OCI-M1 (cell line): ENCODE measurements at places on chromosomes 12 and 14.

GRCh38 chr14:103370087-103370486 lies 15.1 kb upstream of the MARK3 start:
- DNase-seq, result no peak

DNA sequence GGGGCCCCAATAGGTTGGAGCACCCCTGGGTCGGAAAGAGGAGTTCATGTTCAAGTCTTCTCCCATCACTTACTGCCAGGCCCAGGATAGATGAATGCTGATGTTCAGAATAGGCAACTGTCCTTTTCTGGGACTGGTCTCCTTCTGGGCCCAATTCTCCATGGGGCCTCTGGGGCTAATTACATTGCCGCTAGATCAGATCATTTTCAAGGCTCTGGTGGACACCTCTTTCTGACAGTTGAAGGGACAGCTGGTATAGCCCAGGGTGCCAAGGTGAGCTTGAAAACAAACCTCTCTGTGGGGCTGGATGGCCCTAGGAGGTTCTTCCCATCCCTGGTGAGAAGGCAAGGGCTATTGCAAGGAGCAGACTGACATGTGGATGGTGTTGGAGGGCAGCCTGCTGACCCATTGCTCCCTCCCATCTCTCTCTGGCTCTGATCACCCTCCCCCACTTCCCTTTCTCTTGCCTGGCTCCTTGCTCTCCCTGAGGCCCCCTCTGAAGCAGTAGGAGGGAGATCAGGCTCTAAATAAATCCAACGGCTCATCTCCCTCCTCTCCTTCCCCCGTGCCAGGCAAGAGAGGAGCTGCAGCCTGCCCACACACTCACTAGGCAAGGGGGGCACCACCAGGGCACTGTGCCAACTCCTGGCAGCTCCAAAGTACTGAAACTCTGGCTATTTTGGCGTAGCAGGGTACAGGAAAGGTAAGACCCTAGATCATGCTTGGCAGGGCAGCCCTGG lies 1.9 kb downstream of the CACNB3 start:
- DNase-seq, result no peak

DNA sequence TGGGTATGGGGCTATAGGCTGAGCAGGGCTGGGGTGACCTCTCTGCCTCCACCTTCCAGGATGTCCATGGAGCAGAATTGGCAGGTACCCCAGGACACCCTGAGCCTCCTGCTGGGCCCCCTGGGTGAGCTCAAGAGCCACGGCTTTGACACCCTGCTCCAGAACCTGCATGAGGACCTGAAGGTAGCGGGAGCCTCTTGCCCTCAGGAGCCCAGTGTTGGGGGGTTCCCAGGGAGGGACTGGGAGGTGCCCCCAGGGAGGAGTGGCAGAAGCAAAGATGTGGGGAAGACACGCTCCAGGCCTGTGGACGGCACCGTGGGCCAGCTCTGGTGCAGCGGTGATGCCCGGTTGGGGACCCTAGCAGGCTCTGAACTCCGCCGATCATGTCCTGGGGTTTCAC lies 8.3 kb downstream of the TNFAIP2 start:
- DNase-seq, result no peak

- no peak for DNase-seq
Observed at GRCh38 chr14:30291216-30291615, 267.7 kb upstream of the G2E3 start.

GRCh38 chr12:131583090-131583712 lies 127.7 kb upstream of the SFSWAP start:
- DNase-seq, result no peak

GRCh38 chr12:42884116-42884515 lies 294.6 kb upstream of the PRICKLE1 start:
- no peak for DNase-seq

- DNase-seq, result peak; percentile 61
Observed at GRCh38 chr14:83873669-83874068, 1656.3 kb upstream of the FLRT2 start.

DNA sequence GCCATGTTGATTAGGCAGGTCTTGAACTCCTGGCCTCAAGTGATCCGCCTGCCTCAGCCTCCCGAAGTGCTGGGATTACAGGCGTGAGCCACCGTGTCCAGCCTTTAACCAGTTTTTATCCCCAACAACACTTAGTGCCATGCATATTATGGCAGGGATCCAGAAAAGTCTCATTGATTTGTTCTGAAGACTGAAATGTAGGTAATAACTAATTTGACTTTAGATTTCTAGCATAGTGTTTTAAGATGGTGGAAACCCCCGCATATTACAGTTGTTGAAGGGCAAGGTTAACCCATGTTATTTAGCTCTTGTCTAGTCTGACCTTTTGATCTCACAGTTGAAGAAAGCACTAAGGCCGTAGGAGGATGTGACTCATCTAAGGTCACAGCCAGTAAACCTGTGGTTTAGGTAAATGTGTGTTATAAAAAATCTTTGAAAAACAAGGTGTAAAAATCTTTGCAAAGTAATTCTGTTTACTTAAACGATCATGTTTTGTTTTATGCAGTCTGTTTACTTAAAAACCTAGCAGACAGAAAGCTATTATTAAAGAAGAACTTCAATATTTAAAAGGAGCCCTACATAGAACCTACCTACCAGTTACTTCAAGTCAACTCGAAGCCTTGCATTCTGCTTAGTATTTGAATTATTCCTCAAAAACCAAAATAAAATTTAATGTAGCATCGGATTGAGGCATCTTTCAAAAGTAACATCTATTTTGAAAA lies 24.8 kb downstream of the BICDL1 start:
- no peak for DNase-seq

DNA sequence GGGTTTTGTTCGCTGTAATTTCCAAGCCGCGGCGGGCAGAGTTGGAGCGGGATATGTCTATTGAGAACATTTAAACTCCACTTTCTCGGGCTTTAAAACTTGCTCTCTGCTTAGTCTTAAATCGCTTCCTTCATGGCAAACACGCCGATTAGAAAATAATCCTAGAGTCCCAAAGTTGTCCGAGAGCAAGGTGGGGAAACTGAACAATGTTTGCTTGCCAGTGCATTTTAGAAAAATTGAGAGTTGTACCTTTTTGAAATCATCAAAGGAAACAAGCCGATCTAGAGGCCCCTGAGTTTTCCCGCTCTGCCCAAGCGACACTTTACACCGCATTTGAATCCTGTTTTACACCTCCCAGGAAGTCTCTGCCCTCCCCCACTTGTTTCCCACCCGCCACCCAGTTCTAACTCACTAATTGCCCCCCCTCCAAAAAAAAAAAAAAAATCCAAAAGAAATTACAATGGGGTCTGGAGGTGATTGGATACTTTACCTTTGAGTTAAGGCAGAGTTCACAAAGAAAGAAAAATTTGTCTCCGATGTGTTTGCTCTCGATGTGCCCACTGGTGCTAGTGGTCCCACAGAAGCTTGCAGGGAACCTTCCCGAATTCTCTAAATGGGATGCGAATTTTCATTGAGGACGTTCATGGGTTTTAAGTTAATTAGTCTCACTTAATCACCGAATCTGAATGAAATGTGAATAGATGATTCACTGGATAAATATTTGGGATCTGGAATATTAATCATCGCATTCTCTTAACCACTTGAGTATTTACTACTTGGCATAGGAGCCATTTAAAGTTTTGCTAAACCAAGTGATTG lies 2.3 kb downstream of the HMGA2 start:
- no peak for DNase-seq

DNA sequence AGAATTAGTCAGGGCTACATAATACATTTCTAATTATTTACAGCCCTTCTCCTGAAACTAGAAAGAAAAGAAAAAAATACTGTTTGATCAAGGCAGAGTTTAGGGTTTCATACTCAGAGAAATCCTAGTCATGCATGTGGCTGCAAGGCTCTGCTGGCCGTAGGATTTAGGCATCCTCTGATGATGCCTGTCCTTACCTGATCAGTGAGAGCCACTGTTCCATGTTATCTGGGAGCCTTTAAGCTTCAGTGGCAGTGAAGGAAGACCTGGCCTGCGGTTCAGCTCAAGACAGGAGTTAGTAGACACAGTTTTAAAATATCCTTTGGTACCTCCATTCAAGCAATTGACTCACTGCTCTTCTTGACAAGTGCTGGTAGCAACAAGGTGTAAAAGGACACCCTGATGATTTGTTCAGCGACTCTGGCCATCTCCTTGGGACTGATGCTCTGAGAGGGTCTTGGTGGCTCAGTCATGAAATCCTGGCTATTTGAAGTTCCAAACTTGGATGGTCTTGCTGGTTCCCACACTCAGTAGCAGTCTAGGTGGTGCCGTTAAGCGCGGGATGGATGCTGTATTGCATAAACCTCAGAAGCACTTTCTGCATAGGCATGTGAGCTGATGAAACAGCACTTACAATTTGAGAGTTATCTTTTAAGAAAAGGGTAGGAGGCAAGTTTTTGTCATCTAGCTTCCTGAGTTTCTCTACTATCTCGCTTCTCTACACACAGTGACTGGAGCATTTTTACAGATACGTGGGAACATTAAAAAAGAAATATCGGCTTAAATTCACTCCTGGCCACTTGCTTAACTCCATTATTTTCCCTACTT lies 162.0 kb downstream of the SAMD4A start:
- no peak for DNase-seq

GRCh38 chr12:71640316-71640715 lies 23.3 kb downstream of the ZFC3H1 start:
- DNase-seq, result no peak

- DNase-seq, result no peak
Observed at GRCh38 chr12:104909761-104910160, 48.3 kb downstream of the SLC41A2 start.

DNA sequence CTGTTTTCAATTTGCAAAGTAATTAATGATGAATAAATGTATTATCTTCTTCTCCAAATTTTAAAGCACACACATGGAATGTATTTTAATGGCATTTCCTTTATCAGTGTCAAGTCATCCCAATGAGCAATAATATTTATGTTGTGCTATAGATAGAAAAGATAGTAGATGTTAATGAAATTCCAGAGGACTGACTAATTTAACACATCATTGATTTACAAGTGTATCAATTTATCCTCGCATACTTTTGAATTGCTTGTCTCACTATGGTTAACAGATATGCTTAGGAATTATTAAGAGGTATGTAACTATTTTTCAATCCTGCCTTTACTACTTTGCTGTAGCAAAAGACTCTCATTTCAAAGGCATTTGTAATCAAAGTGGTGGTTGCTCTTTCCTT lies 842.9 kb downstream of the SLC6A15 start:
- no peak for DNase-seq

DNA sequence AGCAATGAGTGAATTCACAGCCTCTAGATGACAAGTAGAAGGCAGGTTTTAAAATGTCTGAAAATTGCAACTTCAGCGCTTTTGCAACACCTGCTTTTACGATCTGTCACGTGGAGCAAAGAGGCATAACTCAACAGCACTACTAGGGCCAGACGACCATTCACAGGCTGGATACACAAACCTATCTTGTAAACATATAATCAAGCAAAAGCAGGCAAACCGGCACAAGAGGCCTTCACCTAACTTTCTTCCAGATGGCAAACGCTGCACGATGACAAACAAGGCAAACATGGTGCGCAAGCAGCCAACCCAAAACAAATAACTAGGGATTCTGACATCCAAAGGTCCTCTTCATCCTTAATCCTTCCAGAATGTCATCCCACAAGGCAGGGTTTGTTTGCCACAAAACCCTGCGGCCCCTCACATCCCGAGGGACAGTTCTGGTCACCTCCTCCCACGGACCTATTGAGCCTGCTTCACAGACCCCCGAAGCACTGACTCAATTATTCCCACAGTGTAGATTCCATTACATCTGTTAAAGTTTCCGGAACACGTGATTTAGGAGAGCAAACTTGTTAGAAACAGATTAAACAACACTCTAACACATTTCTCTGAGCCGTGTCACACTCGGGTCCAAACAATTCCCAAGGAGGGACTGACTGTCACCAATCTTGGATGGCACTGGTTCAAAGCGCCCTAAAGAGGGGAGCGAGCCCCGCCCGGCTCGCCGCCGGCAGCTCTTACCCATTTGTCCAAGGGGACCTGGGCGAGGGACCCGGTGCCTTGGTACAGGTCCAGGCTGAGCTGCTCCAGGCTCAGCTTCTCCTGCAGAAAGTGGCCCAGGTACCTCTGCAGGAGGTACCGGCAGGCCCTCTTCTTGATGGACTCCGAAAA lies 823 bp downstream of the ATG2B start:
- peak; percentile 58 for DNase-seq

DNA sequence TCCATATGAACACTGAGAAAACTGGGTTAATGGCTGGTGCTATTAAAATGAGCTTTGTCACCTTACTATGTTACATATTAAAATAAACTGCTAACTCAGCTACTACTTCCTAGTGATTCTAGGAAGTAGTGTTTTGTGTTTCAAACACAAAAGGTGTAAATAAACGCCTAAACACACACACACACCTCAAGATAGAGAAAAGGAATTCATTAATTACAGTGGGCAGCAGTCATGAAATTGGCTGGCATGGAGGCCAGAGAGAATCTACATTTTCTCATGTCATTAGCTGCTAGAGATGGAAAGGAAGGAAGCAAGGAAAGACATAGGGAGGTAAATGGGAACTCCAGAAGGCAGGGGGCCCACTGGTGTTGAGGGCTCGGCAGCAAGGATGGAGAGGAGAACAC lies 787 bp upstream of the PRMT5 start:
- no peak for DNase-seq

- DNase-seq, result no peak
Observed at GRCh38 chr12:50467439-50467838, 37.3 kb upstream of the DIP2B start.

GRCh38 chr12:107291018-107291417 lies 197.7 kb upstream of the CRY1 start:
- DNase-seq, result no peak

GRCh38 chr14:59265808-59266207 lies 77.3 kb downstream of the DAAM1 start:
- peak; percentile 3 for DNase-seq

DNA sequence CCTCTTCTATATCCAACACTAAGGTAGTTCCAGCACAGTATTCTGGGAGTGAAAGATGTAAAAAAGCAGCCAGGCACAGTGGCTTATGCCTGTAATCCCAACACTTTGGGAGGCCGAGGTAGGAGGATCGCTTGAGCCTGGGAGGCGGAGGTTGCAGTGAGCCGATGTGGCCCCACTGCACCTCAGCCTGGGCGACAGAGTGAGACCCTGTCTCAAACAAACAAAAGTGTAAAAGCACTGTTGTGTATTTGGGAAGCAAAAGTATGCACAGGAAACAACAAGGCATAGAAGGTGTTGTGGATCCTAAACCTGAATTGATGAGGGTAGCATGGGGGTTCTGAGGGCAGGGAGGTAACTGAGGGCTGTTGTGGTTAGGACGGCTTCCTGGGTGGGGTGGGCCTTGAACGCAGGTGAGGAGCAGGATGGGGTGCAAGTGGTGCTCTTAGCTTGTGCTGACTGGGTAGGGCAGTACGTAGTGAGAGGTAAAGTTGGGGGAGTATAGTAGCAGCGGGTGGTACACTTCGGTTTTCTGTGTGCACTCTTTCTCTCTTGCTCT lies 64.2 kb downstream of the RASSF3 start:
- no peak for DNase-seq

GRCh38 chr12:120708651-120709050 lies 1.6 kb upstream of the UNC119B start:
- no peak for DNase-seq
